Activated T-helper 2 cell treated with anti-CD3 and anti-CD28 coated beads, Interferon-gamma antibody, Interleukin-2, Interleukin-4, amounts not matched to agents 10 μg/mL and 5 μg/mL and 100 μg/mL, durations not matched to agents 14 hours and 24 hours and 36 hours (primary cell): ENCODE measurements at places on chromosomes 5 and 9. TPM values are rescaled to one million over a fixed set of nuclear protein-coding genes. Genes with fewer than 3 reads are reported as not detected.

DNA sequence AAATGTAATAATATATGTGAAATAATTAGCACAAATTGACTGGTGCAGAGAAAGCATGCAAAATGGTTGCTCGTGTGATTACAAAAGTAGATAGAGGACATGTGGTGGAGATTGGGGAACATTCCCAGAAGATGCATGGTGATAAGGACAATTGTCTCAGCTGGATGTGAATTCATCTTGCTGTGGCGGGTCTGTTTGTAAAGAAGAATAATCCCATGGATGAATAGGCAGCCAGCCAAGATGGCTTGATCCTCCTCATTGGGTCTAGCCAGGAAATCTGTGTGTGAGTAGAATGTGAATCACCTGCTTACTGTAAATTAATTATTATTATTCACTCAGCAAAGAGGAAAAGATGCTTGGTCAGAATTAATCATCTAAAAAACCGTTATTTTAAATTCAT lies 12.6 kb upstream of the DPYSL3 start:
- no peaks in the 10 kb centered on the region for H3K4me1 ChIP-seq
- DNase-seq = no peak
- H3K4me3 ChIP-seq = no peak overlapping the region
- no peaks in the 10 kb centered on the region for H3K36me3 ChIP-seq
- no peaks in the 10 kb centered on the region for H3K27me3 ChIP-seq
- H3K27ac ChIP-seq = no peak overlapping the region

DNA sequence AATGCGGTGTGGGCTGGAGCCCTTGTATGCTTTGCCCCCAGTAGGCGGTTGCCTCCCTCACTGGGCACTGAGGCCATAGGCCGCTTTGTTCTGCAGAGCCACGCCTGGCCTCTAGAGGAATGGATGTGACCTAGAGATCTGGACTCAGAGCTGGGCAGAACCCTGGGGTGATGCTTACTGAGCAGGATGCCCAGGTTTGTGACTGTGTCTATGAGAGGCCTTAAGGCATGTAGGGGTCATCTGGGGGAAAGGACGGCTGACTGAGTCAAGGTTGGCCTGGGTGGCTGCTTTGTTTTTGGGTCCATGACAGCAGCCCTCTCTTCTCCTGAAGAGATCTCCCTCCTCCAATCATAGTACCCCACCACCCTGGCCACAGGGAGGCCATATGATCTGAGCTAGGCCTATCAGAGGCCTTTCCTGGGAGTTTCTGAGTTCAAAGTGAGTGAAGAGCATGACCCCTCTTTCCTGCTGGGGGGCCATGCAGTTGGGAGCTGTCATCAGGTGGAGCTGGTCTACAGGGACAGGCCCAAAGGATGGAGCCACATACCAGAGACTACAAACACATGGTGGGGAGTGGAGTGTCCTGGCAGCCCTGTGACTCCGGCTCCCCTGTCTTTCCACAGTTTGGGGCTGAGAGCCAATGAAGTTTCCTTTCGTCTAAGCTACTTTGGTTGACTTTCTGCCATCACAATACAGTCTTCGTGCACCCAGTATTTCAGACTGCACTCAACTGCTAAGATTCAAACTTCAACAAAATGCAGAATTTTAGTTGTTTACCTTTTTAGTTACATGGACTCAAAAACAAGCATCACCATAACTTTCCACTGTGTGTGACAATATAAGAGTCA lies 165.4 kb downstream of the AUH start:
- H3K36me3 ChIP-seq = peaks cover 31% of the 10 kb centered on the region
- no peaks in the 10 kb centered on the region for H3K27me3 ChIP-seq
- peaks cover 69% of the 10 kb centered on the region for H3K4me1 ChIP-seq

- no peak for DNase-seq
- no peak overlapping the region for H3K27ac ChIP-seq
- no peaks in the 10 kb centered on the region for H3K4me1 ChIP-seq
- H3K27me3 ChIP-seq = peaks cover 13% of the 10 kb centered on the region
Measured at GRCh38 chr5:72009280-72009679, 98.0 kb upstream of the MAP1B start.

- no peak overlapping the region for H3K4me3 ChIP-seq
- no peak for DNase-seq
- H3K36me3 ChIP-seq = no peaks in the 10 kb centered on the region
- H3K27me3 ChIP-seq = no peaks in the 10 kb centered on the region
- H3K4me1 ChIP-seq = no peaks in the 10 kb centered on the region
- H3K27ac ChIP-seq = no peak overlapping the region
Measured at GRCh38 chr9:114281473-114282103, 41.3 kb upstream of the ORM1 start.

NUTM2G gene
- not detected in 2 replicates for total RNA-seq

SPEF2 gene
- total RNA-seq = 10.0 and 11.5 TPM in 2 replicates
